ENCODE measurements at places on chromosomes 12 and 14. TPM values are rescaled to one million over a fixed set of nuclear protein-coding genes. Genes with fewer than 3 reads are reported as not detected.
A peak's percentile ranks its signal among the peaks of the same experiment; 100 is the strongest.

DTX3 gene
- total RNA-seq, result 18.3 TPM

GRCh38 chr12:116515684-116516083 is 43.5 kb upstream of the MAP1LC3B2 start:
- DNase-seq, result no peak

DNA sequence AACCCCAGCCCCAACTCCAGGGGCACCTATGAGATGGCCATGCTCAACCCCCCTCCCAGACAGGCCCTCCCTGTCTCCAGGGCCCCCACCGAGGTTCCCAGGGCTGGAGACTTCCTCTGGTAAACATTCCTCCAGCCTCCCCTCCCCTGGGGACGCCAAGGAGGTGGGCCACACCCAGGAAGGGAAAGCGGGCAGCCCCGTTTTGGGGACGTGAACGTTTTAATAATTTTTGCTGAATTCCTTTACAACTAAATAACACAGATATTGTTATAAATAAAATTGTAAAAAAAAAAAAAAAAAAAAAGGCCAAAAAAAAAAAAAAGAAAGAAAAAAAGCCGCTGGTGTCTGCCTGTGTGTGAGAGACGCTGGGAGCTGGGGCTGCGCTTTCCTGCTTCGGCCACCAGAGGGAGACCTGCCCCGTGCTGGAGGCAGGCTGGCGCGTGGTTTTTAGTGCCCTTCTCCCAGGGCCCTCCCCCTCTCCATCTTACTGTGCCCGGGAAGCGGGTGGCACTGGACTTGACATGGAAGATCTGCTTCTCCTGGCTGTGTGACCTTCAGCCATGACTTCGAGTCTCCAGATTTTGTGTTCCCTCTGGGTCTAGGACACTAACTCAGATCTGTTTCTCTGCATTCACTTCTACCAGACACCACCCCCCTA is 3.4 kb upstream of the NXPH4 start:
- peak; percentile 87 for DNase-seq

- DNase-seq, result no peak
These were observed 311.5 kb upstream of the OR4E1 start for GRCh38 chr14:21985081-21985480.

DNA sequence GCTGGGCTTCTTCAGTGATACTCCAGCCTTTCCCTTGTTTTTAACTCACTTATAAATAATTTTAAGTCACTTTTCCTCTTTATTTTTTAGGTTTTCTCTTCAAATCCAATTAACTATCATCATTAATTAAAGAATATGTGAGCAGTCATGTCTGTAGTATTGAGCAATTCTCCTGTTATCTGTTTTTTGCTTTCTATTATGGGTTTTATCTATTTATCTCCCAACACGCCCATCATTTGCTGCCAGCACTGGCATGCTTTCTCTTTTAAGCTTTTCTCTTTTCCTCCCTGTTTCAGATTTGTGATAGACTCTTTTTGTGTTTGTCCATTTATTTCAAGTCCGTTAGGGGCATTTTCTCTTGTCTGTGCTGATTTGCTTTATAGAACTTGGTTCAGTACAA is 72.3 kb downstream of the CRADD start:
- no peak for DNase-seq

GRCh38 chr14:55910601-55911243 is 207.5 kb upstream of the PELI2 start:
- DNase-seq, result no peak
